ENCODE measurements at places on chromosomes 6 and 20.

DNA sequence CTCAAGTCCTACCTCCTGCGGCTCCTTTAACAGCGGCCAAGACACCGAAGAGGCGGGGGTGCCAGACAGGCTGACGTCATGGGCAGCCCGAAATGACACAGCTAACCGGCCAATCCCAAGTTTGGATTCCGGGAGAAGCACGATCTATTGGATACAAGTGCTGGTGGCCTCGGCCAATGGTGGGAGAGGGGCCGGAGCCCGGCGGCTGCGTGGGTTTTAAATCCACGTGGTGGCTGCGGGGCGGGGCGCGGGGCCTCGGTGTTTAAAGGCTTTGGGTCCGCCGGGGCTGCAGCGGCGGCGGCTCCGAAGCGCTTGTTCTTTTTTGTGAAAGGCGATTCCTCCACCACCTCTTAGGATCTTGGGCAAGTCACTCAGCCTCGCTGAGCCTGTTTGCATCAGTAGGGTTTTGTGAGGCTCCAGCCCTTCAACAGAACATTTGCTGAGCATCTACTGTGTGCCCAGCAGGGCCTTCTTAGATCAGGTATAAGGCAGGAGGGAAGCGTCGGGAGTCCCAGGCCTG is 8.7 kb upstream of the PMEPA1 start:
- DNase-seq = peak; percentile 98

GRCh38 chr6:38714239-38715015 is 684 bp upstream of the DNAH8 start:
- DNase-seq = no peak

DNA sequence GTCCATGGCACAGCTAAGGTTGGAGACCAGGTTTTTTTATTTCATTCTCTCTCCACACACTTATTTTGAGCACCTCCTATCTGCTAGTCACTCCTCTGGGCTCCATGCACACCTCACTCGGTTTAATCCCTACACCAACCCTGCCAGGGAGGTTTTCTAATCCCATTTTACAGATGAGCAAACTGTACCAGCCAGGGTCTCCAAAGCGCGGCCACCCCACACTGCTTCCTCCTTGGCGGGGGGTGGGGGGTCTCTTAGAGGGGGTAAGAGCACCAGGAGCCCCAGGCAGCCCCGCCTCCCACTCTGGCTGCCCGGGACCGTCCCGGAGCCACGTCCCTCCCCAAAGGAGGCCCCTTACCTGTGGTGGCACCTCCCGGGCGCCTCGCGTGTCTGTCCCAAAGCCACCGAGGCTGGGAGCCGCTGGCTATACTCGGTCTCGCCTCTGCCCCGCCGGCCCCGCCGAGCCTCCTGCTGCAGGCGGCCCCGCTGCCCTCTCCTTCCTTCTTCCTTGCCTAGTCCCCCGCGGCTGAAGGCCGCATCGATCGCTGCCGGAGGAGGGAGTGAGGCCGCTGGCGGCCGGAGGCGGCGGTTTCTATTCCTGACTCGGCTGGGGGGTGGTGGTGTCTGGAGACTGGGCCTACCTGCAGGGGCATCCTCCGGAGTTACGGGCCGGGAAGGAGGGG is at the start of gene KCNS1:
KCNS1 (minus strand) TSS at position 565 of the 683 bp plus-strand sequence. CDS start 1,891 bp downstream, outside the sequence.
- no peak for DNase-seq

GRCh38 chr6:16725145-16725864 is 36.0 kb downstream of the ATXN1 start:
- DNase-seq = no peak

DNA sequence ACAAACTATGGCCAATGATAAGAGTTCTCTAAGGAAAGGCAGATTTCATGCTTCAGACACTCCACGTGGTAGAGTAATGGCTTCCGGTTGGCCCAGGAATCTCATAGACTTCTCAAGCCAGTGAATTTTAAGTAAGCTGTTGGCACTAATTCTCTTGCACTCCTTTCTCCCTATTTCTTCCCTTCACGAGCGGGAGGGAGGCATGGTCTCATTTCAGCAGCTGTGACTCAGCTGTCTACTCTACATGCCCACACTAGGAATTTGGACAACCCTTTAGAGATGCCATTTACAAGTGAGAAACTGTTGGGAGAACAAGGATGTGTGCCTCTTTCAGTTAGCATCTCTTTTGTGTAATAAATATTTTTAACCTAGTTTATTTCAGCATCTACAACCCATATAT is 107.7 kb downstream of the PTPRK start:
- DNase-seq = no peak

GRCh38 chr6:57252975-57253374 is 30.9 kb upstream of the RAB23 start:
- no peak for DNase-seq

GRCh38 chr6:114064862-114065261 is 93.9 kb upstream of the HDAC2 start:
- DNase-seq = no peak

GRCh38 chr20:62596486-62596885 is 45.8 kb upstream of the SLCO4A1 start:
- no peak for DNase-seq

- DNase-seq = no peak
Measured at GRCh38 chr6:20870493-20870892, 336.2 kb downstream of the CDKAL1 start.

- no peak for DNase-seq
Measured at GRCh38 chr20:58293453-58293852, 16.1 kb upstream of the RAB22A start.

DNA sequence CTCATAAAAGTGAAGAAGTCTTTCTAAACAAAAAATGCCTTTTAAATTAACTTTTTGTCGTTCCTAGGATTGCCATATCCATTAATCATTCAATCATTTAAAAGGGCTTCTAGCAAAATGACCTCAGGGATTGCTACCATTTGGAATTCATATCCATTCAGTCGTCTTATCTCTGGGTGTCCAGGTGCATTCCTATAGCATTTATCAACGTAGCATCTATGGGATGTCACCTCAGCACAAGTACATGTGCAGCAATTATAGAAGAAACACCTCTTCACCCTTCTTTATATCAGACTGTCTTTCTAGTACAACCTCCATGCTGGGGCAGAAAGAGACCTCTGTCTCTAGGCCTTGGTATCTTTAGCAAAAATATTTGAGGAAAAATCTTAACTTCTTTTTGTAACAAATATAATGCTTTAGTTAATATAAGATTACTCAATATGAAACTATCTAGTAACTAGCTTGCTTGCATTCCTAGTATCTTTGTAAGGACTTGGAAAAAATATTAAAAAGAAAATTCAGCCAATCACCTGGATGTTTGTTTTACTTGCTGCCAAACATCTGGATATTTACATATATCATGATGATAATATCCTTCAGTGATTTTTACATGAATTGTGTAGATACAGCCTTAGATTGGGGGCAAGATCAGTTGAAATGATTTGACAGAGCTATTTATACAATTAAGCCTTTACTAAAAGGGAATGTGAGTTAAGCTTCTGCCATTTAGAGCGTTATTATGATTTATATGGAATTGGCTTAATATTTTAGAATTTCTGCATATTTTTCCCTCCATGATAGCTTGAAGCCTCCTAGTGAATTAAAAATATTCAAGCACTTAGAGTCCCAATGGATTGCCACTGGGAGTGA is 356.8 kb downstream of the HDGFL1 start:
- DNase-seq = no peak

DNA sequence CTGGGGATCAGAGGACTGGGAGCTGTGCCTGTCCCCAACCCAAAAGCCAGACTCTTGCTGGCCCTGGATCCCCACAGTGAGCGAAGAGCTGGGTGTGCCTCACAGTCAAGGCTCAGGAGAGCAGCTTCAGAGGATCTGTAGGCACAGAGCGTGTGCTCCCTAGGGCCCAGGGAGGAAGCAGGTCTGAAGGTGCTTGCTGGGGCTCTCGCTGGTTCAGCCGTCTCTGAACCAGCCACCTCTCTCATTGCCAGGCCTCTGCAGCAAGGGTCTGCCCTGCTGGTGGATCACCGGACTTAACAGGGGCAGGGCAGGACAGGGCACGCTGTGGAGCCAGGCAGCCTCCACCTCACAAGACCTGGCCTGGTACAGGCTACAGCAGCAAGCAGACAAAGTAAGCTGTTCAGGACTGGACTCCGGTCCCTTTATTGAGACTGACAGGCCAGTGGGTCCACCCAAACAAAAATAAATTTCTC is 13.8 kb downstream of the PCIF1 start:
- no peak for DNase-seq

GRCh38 chr6:157486572-157486971 is 105.6 kb downstream of the ZDHHC14 start:
- no peak for DNase-seq

GRCh38 chr6:64084185-64084663 is 448.6 kb downstream of the PHF3 start:
- no peak for DNase-seq

DNA sequence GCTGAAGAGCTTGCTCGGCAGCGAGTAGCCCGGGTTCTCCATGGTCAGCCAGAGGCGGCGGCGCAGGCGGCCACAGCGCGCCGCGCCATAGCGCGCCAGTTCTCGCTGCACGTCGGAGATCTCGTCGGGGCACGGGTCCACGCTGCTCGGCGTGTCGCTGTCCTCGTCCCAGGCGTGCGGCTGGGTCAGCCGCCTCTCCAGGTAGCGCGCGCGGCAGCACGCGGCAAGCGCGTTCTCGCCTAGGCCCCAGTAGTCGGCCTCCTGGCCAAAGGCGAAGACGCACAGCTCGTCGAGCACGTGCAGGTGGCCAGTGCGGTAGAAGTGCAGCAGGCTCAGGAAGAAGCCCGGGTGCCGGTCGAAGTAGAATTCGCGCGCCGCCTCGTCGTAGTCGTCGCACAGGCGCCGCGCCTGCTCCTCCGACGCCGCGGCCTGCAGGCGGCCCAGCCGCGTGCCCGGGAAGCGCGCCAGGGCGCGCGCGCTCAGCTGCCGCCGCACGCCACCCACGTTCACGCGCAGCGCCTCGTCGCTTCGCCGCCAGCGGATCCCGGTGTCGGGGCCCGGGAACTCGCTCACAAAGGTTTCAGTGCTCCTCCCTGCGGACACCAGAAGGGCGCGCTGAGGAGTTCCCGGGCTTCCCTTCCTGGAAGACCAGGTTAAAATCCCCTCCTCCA is 2.7 kb downstream of the KCNS1 start:
- no peak for DNase-seq

- DNase-seq = no peak
Measured at GRCh38 chr6:107110200-107110599, 5.1 kb downstream of the BEND3 start.

DNA sequence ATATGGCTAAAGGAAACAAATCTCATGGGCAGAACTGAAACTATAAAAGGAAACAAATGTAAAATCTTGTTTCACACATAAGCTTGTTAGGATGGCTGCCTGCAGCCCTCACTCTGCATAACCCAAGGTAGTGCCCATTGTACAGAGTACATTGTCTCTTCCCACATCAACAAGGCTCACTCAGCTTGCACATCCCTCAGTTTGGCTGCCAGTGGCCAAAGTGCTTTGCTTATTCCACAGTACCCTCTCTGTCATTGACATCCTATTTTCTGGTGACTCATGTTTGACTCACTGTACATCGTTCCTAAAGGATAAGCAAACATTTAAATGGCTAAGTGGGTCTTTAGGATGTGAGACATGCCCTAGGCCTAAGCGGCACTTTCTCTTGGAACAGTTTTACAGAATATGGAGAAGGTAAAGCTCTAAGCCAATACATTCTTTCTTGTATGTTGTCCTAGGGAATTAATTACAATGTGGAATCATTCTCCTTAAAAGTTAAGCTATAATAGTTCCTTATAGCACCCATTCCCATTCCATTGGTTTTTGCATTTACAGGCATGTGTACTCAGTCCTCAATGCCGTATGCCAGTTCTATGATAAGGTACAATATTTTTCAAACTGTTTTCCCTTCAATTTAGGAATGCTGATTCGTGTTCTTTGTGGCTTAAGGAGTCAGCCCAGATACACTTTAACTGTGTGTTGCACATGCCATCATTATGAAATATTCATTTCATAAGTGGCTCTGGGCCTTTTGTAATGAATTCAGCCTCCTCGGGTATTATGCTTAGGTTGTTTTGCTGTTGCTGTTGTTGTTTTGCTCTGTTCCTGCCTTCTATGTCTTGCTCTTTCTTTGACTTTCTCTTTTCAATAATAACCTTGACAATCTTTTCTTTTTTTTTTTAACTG is 5.5 kb downstream of the ANKEF1 start:
- DNase-seq = no peak

- no peak for DNase-seq
Measured at GRCh38 chr6:167161851-167162467, 4.2 kb upstream of the GPR31 start.

GRCh38 chr6:15916581-15916980 is 212.3 kb upstream of the MYLIP start:
- DNase-seq = no peak

DNA sequence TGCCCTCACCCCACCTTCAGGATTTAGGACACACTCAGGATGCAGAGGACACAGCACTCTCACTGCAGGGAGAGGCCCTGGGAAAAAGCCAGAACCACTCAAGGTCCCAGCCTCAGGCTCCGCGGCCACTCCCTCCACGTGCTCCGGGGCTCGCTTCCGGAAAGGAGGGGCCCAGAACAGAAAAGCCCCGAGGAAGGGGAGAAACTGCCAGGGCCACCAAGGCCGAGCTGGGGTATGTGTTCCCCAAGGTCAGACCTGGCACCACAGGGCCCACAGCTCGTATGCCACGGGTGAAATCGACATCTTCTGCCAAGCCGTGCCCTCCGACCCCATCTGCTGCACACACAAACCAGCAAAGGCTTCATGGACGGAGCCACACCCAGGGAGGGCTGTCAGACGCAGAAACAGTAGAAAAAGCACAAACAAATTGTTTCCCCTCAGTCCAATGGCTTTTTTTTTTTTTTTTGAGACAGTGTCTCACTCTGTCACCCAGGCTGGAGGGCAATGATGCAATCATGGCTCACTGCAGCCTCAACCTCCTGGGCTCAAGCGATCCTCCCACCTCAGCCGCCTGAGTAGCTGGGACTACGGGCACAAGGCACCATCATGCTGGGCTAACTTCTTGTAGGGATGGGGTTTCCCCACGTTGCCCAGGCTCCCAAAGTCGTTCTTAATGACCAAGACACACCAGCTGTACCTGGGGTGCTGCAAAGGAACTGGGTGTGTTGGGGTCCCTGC is 33.4 kb downstream of the SLC2A4RG start:
- DNase-seq = no peak

DNA sequence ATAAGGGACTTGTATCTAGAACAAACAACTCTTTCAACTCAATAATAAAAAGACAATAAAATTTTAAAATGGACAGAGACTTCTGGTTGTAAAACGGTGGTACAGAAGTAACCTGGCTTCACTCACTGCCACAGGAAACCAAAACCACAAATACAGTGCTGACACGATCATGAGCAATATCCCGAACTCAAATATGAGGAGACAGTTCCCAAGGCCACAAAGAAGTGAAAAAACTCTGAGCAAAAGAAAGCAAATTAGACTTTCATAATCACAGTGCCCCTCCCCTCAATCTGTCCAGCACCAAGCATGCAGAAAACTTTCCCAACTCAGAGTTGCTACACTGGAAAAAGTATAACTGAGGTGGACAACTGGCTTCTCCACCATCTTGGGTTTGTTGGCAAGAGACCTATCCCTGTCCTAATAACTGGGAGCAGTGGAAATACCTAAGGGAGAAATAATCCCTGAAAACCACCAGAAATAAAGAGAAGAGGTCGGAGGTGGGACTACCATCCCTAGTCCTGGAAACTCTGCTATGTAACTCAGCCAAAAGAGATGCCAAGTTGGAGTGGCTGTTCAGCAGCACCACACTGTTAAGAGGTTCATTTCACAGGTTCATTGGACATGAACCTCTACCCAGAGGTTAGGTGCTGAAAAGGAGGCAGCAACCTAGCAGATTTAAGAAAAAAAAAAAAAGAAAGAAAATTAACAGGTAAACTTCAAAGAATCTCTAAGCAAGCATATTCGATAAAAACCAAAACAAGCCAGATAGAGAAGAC is 55.5 kb downstream of the REV3L start:
- no peak for DNase-seq

GRCh38 chr6:113361014-113361645 is 496.0 kb upstream of the MARCKS start:
- no peak for DNase-seq

Data from tibial artery (tissue), 4 donors.